T-helper 1 cell (primary cell): ENCODE measurements at places on chromosomes 7 and 10.
A peak's percentile ranks its signal among the peaks of the same experiment; 100 is the strongest.

DNA sequence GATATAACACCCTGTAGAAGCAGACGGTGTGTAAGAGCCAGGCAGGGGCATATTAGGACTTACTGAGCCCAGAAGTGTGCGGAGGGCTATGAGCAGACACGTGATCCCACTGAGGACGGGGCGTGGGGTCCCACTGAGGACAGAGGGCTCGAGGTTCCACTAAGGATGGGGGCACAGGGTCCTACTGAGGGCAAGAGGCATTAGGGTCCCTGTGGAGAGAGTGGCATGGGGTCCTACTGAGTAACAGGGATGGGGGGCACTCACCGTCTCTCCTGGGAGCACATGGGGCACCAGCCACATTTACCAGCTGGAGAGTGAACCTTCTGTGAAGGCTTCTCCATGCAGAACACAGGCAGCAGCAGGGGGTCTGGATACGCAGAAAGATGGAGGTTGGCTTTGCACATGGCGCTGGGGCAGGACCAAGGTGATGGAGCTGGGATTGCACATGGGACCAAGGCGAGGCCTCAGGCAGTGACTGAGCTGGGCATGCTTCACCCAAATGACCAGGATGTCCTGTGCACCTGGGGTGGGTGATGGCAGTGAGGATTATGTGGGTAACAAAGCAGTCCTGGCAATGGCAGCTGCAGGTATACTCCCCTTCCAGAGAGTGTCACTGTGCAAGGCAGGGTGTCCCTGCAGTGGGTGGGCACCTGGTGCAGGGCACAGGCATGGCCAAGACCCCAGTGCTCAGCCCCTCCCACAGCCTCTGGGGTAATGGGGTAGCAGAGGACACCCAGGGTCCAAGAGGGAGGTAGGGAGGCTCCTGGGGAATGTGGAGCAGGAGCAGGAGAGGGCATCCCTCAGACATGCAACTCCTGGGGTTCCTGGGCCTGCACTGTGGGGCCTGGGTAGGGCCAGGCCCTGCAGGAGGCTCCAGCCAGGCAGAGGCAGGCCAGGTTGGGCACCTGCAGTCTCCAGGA, 278.1 kb downstream of the TCERG1L start:
- no peak for DNase-seq

GRCh38 chr7:17782216-17782549, 158.1 kb downstream of the SNX13 start:
- no peak for DNase-seq

DNA sequence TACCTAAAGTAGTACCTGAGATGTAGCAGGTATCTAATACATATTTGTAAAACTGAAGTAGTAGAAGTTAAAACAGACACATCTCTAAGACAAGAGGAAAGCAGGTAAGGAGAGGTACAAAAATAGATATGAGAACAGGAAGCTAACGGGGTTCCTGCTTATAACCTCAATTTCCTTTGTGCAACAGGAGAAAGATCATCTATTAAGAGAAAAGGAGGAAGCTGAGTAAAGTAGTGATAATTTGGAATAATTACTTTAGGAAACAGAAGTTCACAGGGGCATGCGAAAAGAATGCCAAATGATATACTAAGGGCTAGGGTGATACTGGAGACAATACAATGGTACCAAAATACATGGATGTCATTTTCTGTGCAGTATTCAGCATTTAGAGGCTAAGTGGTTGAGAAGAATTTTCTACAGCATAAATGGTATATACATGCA, 108.7 kb downstream of the NRBF2 start:
- DNase-seq, result no peak

- DNase-seq, result peak; percentile 36
Measured at GRCh38 chr10:33134011-33134751, 176.2 kb upstream of the ITGB1 start.
